ENCODE measurements at places on chromosomes 12 and 14. TPM values are rescaled to one million over a fixed set of nuclear protein-coding genes. Genes with fewer than 3 reads are reported as not detected.

- DNase-seq: no peak
These were observed 35.1 kb upstream of the TBC1D15 start for GRCh38 chr12:71804505-71804904.

- DNase-seq: no peak
These were observed 907.2 kb downstream of the LRFN5 start for GRCh38 chr14:42513837-42514236.

- DNase-seq: peak; percentile 62
These were observed 60.3 kb downstream of the NUAK1 start for GRCh38 chr12:106078358-106079010.

DNA sequence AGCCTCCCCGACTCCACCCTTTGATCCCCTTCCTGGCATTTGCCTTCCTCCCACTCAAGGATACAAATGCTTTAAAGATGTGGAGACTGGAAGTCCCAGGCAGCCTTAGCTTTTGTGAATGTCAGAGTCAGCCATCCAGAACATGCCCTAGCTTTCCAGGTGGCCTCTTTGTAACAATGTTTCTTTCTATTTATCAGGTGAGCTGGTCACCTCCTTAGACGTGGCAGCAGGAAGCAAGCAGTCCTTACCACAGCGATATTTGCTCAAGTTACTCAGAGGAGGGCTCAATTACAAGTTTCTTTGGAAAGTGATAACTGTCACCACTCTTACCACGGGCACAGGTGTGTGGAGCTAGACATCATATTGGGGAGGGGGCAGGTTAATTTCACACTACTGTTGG is 4.9 kb downstream of the GALNT6 start:
- no peak for DNase-seq

DNA sequence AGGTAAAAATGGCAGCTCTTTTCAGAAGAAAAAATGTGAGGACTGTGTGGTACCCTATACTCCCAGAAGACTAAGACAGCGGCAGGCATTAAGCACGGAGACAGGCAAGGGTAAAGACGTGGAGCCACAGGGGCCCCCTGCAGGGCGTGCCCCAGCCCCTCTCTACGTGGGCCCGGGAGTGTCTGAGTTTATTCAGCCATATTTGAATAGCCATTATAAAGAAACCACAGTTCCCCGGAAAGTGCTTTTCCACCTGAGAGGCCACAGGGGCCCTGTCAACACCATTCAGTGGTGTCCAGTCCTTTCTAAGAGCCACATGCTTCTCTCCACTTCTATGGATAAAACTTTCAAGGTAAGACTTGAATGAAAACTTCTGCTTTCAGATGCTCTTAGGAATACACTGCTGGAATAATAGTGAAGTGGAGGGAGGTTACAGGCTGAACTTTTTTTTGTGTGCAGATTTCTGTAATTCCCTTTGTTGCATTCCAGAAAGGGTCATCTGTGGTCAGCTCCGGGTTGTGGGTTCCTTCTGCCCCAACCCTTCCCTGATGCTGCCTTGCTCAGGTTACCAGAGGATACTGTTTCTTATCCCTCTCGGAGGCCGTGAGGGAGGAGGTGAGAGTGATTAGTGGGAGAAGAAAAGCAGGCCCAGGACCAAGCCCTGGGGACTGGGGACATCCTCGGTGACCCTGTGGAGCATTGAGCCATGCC is 58.4 kb downstream of the SLC25A47 start:
- DNase-seq: no peak

DNA sequence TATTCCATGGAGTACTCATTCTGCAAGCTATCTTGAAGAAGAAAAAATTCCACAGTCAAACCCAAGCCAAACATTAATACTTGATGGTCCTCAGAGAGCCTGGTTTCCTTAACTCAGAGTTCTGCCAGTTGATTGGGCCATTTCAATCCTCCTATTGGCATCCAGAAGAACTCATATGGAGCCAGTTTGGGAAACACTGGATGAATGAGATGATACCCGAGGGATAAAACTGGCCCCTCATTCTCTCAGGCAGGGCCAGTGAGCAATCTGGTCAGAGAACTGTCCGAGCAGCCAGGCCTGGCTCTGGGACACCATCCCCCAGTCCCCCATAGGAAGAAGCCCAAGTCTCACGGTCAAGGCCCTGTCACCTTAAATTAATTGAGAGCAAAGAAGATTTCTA is 48.8 kb downstream of the NUAK1 start:
- no peak for DNase-seq

DNA sequence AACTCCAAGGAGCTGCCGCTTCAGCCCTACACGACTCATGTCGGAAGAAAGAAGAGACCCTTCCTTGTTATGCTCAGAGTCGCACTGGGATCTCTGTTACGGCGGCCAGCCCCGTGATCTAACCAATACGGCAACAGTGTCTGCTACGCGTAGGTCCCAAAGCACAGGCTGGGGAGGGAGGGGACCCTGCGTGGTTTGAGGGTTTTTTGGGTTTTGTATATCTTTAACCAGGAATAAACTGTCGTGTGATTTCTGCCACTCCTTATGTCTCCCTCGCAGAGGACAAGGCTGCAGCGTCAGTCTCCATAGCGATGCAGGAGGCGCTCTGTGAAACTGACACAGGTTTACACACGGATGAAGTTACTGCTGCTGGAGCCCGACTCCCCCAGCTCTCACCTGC is 60.0 kb upstream of the DIO3 start:
- DNase-seq: no peak

- no peak for DNase-seq
These were observed 31.6 kb upstream of the RIN3 start for GRCh38 chr14:92481811-92482555.

DNA sequence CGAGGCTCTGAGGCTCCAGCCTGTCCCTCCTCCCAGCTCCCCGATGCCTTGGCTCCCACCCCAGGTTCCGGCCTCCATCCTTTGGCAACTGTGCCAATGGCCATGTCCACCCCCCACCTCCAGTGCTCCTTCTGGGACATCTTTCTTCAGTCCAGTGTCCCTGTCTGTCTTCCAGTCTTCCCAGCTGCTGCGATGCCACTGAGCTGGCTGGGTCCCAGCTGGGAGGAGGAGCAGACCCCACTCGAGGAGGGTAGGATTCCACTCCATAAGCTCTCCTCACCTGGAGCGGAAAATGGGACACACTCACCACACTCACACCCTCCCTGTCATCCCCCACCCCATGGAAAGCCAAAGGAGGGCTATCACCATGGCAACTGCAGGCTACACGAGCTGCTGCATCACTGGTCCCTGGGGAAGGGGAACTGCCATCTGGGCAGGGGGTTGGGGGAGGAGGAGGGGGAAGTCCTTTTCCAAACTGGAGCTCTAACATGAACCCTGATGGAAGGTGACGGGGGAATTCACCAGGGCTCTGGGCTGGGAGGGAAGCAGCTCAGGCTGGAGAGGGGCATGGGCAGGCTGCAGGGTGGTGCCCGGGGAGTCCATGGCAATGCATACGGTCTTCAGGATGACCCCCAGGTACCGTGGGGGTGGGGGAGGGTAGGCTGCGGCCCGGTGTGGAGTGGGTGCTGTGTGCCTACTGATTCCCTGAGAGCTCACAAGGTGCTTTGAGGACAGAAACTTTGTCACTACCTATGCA is 94.3 kb downstream of the LRRC74A start:
- no peak for DNase-seq

- no peak for DNase-seq
These were observed 153.9 kb upstream of the RFLNA start for GRCh38 chr12:124140944-124141486.

DNA sequence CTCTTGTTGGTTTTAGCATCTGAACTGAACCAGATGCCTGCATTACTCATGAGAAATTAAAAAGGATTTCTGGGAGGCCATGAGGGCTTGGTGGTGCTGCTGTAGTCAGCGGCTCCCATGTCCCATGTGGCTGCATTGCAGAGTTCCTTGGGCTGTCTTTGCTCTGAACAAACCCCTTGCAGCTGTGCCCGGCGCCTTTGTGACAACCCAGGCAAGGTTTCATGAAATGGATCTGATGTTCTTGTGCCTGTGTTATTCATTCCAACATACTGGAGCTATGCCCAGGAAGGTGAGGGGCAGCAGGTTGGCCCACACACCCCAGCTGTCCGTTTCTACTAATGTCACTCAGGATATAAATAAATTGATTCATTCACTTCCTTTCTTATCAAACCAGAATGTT is 40.8 kb downstream of the TGFB3 start:
- no peak for DNase-seq

DNA sequence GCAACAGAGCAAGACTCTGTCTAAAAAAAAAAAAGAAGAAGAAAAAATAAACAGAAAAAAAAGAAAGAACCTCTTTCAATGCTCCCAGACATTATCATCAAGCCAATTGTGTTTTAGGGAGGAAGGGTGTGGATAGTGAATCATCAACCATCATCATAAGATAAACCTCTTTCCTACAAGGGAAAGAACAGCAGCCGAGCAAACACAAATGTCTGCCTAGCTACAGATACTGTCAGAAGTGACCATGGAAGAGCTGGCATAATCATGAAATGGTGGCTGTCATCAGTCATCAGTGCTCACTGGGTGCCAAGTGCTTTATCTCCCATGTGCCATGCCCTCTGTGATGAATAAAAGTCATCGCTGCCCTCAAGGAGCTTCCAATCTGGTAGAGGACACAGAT is 46.6 kb downstream of the SLC17A8 start:
- DNase-seq: no peak

- no peak for DNase-seq
These were observed 16.2 kb downstream of the NT5DC3 start for GRCh38 chr12:103824845-103825244.

GRCh38 chr12:120183211-120183631 is 11.3 kb downstream of the GCN1 start:
- peak; percentile 64 for DNase-seq

Gene GARIN6
- total RNA-seq: not detected

Gene HPD
- 0.12 TPM for total RNA-seq

Gene PSMB5
- total RNA-seq: 413 TPM

Gene MGP
- 9.3 TPM for total RNA-seq

Gene PAWR
- 110 TPM for total RNA-seq
